CD4-positive, alpha-beta T cell treated with Interleukin-2 at 100 ng/mL for 4 hours (primary cell): ENCODE measurements at places on chromosomes 5 and 9.

DNA sequence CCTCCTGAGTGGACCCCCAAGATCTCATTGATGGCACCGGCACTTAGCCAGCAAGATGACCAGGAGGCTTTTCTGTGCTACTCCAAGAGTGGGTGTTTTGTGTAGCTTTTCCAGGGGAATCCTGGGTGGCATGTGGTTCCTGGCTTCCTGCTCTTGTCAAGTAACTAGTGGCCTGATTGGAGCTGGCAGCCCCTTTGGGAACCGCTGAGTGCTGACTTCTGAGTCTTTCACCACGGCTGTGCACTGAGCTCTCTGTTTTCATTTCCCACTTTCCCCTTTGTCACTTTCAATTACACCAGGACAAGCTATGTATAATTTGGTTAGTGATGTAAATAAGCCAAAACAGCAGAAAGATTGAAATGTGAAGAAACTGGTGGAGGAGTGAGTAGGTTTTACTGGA is 255.4 kb downstream of the GOLPH3 start:
- DNase-seq: no peak

- no peak for DNase-seq
Observed at GRCh38 chr9:70580606-70581195, 166.2 kb upstream of the KLF9 start.

DNA sequence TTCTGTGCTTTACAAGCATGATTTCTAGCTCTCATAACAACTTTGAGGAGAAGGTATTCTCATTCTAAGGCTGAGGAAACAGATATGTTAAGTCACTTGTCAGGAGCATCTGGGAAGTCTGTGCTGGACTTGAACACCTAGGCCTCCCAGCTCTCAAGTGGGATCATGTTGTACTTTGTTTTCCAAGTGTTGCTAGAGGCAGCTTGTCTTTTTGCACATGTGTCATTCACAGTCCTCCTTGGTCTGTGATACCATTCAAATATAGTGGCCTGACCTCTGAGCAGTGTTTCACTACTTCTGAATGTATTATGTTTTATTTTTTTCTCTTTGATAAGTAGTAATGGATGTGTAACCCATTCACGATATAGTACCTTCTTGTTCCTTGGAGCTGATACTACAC is 21.2 kb downstream of the ZSWIM6 start:
- no peak for DNase-seq

GRCh38 chr9:8492024-8492423 is 692.4 kb upstream of the DMAC1 start:
- DNase-seq: no peak

- no peak for DNase-seq
Observed at GRCh38 chr9:34558919-34559623, 30.5 kb downstream of the CNTFR start.

DNA sequence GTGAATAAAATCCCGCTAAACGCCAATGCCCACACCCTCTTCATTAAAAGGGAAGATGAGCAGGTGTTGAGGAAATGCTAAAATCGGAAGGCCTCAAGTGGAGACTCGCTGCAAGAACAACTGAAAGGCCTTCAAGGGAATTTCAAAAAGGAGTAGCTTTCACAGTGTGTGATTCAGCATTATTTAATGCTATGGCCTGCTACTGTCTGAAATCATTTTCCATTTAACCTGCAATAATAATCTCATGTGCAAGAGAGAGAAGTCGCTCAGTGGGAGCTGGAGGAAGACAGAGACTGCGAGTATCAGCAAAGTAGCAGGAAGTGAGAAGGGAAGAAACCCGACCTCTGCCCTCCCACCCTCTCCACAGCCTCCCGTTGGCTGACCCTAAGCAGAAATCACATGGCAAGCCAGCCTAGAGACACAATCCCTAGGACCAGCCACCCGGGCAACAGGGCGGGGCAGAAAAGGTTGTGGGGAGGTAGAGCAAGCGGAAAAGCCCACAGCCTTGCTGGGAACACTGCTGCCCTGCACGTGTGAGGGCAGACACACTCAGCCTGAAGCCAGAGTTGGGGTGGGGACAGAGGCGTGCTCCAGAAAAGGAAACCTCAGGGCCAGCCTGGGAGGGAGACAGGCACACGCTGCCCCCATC is 39.9 kb upstream of the CTSL start:
- DNase-seq: no peak

DNA sequence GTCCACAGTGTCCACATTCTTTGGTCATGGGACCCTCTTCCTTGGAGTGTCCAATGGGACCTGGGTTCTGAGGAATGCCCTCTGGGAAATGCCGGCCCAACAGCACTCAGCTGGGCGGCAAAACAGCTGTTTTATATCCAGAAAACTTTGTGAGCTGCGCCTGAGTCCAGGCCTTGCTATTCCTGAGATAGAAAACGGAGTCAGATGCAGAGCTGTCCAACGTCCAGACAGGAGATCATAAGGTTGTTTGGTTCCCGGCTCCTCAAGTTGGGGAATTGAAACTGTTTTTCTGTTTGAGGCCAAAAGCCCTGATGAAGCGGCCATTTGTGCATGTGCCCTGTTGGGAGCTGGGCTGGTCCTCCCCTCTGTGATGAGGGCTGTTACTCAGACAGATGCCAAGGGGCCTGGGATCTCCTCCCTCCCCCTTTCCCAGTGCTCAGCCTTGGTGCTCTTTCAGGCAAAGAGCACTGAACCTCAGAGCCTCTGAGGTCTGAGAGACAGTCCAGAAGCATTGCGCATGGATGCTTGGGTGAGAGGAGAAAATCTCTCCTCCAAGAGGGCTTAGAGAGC is 66.6 kb upstream of the GARNL3 start:
- DNase-seq: no peak

DNA sequence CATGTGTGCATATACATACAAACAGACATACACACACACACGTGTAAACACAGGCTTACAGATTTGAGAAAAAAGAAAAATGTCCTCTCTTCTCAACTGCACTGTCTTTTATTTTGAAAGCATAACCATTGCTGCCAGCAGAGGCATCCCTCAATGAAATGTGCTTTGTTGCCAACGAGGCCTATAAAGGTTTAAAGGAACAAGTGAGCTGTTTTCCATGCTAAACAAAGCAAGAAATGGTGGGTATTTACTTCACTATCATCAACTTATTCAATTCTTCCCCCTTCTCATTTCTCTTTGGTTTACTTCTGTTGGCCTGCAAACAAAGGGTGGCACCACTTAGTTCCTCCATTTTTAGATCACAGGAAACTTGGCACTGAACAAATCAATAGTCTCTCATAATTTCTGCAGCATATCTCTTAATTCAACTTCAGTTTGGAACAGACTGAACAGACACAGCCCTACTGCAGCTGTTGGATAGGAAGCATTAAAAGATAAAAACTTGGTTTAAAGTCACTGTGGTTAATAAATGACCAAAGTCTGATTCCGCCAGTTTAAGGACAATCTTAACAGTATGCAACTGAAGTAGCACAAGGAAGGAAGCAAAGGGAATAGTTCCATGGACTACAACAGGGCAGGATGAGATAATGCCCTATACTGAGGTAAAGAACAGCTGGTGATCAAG is 21.7 kb downstream of the TTC33 start:
- no peak for DNase-seq

- no peak for DNase-seq
Observed at GRCh38 chr9:98943682-98944056, at the start of gene COL15A1. Gene COL15A1, plus strand, starts transcription at chr9:98943907. Its CDS starts 155 bp downstream, at chr9:98944062.

DNA sequence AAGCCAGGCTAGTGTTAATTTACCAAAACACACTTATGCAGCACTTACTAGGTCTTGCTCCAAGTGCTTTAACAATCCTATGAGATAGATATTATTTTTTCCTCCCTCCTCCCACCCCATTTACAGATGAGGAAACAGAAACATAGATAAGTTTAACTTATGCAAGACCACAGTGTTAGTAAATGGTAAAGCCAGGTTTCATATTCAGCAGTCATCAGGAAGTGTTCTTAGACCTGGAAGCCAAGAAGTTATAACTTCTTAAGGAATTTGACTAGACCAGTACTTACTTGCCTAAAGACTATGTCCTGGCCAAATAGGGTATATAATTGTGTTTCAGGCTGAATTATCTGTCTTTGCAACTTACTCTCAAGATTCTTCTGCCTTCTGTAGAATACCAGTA is 15.9 kb downstream of the ABHD17B start:
- DNase-seq: no peak

DNA sequence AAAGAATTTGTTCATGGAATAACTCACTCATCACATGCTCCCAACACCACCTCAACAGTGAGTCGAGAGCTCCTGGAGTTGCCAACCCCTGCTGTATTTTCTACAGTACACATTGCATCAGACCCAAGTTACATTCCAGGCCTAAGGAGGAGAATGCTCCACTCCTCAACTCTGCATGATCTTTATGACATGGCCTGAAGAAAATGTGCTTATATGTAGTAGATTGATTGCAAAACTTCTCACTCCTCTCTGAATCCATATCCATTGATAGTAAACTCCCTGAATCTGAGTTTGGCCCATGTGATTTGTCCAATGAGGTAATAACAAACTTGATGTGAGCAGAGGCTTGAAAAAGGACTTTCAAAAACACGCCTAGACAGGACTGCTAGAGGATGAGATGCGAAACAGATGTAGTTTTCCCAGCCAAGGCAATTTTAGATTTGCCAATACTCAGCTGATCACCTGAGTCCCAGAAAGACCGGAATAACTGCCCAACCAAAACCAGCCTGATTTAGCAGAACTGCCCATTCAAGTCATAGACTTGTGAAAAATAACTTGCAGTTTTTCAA is 29.0 kb upstream of the PAPPA start:
- no peak for DNase-seq

- no peak for DNase-seq
Observed at GRCh38 chr9:82776508-82776907, 286.4 kb downstream of the RASEF start.

- no peak for DNase-seq
Observed at GRCh38 chr5:149957855-149958254, 2.7 kb upstream of the SLC26A2 start.

GRCh38 chr9:108517651-108518365 is 338.0 kb downstream of the ACTL7B start:
- DNase-seq: no peak

- no peak for DNase-seq
Observed at GRCh38 chr5:150162142-150162513, 4.5 kb upstream of the CDX1 start.

DNA sequence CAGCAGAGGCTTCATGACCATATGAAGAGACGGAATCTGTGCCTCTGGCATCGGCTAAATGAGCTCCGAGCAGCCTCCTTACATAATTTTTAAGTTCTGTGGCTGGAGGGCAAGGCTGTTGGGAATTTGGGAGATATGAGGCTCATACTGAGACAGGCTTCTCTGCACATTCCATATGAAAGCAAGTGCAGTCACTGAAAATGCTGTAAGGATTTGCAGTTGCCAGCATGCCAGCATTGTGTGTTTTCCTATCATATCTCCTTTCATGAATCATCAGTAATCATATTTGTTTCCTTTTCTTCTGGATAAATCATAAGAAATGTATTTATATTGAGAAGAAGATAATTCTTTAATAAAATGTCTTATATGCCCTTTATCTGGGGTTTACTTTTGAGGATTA is 775.4 kb downstream of the SEMA5A start:
- DNase-seq: no peak
